Fibroblast of skin of abdomen (primary cell): ENCODE measurements at places on chromosomes 5 and 9.

DNA sequence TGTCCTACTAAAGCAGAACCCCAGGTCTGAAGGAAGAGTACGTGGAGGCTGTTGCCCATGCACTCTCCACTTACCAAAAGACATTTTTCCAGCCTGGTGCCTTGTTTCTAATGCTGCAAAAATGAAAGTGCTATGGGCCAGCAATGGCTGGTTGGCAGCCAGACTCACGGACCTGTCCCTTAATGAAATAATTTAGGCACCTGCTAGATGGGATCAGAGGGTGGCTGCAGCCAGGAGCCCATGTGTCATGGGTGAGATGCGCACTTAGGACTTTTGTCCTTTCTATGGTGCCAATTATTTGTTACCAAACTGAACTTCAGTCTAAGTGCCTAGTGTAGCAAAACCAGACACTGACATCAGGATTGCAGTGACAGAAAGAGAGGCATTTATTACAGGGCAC, 276.3 kb downstream of the YTHDC2 start:
- DNase-seq = no peak

- no peak for DNase-seq
Observed at GRCh38 chr5:77863181-77863580, 87.0 kb upstream of the TBCA start.

GRCh38 chr9:136642439-136642921, 20.2 kb upstream of the EGFL7 start:
- DNase-seq = no peak

GRCh38 chr9:100296407-100296806, 56.3 kb downstream of the TEX10 start:
- no peak for DNase-seq

GRCh38 chr5:76546497-76547102, 76.6 kb downstream of the F2RL2 start:
- DNase-seq = no peak

- peak; percentile 89 for DNase-seq
Observed at GRCh38 chr5:98110282-98110691, 663.2 kb upstream of the RGMB start.

DNA sequence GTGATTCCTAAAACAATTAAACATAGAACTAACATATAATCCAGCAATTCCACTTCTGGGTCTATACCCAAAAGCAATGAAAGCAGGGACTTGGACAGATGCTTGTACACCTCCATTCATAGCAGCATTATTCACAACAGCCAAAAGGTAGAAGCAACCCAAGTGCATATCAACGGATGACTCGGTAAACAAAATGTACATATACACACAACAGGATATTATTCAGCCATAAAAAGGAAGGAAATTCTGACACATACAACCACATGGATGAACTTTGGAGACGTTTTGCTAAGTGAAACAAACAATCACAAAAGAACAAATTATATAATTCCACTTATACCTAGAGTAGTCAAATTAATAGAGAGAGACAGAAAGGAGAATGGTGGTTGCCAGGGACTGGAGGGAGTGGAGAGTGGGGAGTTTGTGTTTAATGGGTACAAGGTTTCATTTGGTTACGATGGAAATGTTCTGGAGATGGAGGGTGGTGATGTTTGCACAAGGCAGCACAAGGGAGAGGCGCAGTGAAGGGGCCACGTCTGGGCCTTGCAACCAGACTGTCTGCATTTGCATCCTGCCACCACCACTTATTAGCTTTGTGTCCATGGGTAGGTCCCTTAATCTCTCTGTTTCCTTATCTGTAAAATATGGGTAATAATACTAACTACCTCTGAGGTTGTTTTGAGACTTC, 36.3 kb upstream of the RLN1 start:
- DNase-seq = no peak

DNA sequence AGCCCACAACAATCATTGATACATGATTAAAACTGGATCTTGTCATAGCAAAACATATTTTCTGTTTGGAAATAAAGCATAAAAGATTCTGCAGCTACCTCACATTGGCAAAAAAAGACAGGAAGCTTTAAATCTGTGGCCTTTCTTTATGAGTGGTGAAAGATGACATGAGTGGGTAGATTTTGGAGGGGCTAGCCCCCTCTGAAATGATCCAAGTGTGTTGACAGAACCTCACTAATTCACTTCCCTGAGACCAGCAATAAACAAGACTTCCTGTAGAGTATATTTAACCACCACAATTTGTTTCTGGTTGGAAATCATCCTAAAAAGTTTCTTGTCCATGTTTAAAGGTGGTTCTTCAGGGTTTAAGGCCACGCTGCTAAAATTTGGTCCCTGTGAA, 530.8 kb downstream of the SPATA31D1 start:
- no peak for DNase-seq
